ENCODE measurements at places on chromosomes 11 and 22. TPM values are rescaled to one million over a fixed set of nuclear protein-coding genes. Genes with fewer than 3 reads are reported as not detected.

Gene MGAT3
- total RNA-seq, result 1.3 TPM

Gene SPECC1L
- total RNA-seq, result 43.9 TPM

Gene WBP2NL
- total RNA-seq, result 0.73 TPM

Gene LMO1
- total RNA-seq, result not detected

Gene CXCR5
- not detected for total RNA-seq

Gene CDON
- 55.9 TPM for total RNA-seq

Gene FJX1
- total RNA-seq, result 52.1 TPM

Data from smooth muscle cell of the pulmonary artery (primary cell).